ENCODE measurements at places on chromosomes 11 and 22.

DNA sequence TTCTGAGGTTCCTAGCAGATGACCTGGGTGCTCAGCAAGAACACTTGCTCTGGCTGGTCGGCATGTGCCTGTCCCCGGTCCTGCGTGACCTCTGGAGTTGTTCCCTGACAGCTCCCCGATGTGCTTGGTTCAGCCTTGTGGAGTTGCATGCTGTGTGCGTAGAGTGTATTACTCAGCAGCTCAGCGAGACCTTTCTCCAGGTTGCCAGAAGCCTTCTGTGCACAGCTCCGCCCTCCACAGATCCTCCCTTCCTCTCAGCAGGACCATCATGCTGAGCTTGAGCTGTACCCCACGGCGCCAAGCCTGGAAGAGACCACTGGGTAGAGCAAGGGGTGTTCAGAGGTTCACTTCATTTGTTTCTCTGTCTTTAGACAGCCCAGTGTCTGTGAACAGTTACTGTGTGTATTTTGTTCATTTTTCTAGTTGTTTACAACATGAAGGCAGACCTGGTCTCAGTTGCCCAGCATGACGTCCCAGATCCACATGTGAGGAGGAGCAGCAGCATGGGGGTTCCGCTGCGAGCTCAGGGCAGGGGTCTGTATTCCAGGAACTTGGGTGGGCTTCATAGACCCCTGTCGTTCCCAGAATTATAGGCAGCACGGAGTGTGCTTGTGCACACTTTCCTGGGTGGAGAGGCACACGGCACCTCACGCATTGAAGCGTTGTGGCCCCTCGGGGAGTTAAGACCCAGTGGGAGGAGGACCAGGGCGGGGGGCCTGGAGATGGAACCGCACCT is 148.6 kb downstream of the IGLL1 start:
- DNase-seq = no peak

DNA sequence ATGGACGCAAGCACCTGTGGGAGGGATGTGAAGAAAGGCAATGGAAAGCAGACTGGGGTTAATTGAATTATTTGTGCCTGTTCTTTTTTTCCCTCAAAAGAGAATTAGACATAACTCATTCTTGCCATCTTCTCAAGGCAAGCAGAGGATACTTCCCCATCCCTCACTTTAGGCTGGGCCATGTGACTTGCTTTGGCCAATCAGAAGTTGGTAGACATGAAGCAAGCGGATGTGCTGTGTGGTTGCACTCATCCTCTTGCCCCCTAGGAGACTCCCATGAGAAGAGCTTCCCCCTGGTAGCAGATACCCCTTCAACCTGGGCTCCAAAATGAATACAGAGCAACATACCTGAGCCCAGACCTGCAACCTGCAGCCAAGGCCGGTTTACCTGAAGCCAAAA is 124.4 kb upstream of the ZC3H12C start:
- no peak for DNase-seq

DNA sequence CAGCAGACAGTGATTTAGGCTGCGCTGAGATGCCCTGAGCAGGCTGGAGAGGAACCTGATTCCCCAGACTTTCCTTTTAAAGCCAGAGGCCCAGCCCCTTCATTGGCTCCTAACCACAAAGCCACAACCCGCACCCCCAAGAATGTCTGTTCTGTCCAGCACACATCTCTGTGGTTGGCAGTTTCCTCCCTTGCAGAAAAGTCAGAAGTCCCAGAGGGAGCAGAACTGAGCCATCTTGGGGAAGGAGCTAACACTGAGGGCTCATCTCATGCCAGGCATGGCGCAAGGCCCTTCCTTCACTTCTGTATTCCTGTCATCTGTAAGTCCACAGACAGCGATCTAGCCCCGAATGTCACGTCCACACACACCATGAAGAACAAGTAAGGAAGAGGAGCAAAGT is 97.1 kb upstream of the SYT13 start:
- DNase-seq = no peak

GRCh38 chr11:6607190-6607795 is 3.7 kb downstream of the ILK start:
- no peak for DNase-seq

DNA sequence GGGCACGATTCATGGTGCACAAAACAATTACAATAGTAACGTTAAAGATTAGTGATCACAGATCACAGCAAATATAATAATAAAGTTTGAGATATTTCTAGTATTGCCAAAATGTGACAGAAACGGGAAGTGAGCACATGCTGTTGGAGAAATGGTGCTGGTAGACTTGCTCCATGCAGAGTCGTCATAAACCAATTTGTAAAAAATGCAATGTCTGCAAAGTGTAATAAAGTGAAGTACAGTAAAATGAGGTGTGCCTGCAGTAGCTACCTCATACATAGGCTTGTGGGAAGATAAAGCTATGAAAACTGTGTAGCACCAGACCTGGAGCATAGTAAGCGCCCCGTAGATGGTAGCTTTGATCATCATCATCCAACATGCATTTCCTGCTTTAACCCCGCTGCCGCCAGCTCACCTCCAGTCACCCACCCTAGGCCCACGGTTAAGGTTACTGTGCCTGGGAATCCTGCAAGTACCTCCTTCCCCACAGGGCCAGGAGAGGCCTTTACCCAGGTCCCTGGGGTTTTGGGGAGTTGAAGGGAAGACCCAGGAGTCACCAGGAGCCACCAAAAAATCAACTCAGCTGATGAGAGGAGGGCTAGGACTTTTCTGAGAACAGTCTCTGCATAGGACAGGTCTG is 59.2 kb downstream of the MYO7A start:
- no peak for DNase-seq

DNA sequence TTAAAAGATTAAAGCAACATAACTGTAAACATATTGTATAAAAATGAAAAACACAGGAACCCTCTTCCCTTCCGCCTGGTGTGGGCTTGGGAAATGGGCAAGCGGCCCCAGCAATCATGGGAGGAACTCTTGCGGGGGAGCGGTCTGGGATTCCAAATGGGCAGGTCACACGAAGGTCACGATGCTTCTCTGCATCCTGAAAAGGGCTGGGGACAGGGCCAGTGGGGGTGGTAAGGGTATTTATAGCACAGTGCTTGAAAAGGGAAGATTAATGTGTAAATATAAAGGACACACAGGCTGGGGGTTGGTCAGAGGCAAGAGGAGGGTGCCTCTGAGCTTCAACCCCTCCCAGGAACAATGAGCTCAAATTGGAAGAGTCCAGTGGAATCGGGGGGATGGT is 46.9 kb upstream of the OR4B1 start:
- DNase-seq = no peak

- no peak for DNase-seq
These were observed 11.3 kb upstream of the MS4A7 start for GRCh38 chr11:60367009-60367408.

- DNase-seq = no peak
These were observed 175.9 kb downstream of the NTM start for GRCh38 chr11:131546218-131546895.

- no peak for DNase-seq
These were observed 116.9 kb upstream of the SNX19 start for GRCh38 chr11:131033151-131033651.

DNA sequence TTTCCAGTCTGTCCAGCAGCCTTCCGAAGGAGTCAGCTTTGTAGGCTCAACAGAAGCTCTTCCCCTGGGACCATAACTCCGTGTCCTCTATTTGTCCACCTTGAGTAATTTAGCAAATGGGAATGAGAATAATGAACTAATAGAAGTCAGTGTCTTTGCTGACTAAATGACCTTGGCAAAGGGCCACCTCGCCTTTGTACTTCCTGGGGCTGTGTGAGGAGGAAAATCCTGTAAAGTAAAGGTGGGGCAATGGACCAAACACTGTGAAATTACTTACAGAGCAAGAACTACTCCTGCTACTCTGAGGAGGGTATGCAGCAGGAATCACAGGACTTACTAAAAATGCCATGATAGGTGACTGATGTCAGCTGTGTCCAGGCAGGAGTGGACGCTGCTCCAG is 36.2 kb upstream of the CSNK2A3 start:
- DNase-seq = no peak
